Activated CD4-positive, alpha-beta T cell treated with anti-CD3 and anti-CD28 coated beads for 48 hours (primary cell): ENCODE measurements at places on chromosomes 2 and 18.
A peak's percentile ranks its signal among the peaks of the same experiment; 100 is the strongest.

DNA sequence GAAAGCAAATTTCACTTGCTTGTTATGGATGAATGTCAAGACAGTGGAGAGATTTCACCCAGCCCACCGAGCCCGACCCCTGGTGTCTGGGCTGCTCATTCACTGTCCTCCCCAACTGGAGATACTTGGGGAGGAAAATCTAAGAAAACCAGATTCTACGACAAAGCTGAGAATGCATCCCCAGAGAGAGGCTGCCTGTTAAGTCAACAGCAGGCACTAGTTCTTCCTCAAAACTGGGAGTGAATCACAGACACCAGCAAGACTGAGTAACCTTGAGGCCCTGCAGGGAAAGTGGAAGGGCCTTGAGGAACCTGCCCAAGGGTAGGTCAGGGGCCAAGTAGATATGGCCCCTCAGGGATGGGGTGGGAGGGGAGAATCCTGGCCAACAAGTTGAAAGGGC, 34.2 kb upstream of the MLPH start:
- DNase-seq, result no peak

DNA sequence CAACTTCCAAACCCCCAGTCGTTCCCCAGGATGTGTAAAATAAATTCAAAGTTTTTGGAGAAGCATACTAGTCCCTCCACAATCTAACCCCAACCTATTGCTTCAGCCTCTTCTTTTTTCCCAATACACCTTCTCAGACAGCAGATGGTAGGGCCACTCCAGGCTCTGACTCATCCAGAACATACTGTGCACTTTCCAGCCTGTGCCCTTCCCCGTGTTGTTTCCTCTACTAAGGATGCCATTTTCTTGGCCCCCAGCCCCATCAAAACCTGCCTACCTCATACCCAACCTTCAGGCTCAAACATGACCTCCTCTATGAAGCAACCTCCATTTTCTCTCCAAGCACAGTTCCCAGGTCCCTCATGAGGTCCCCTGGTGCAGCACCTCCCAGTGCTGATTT, 669.3 kb downstream of the BCL11A start:
- no peak for DNase-seq

GRCh38 chr2:163417596-163418337, 318.0 kb downstream of the FIGN start:
- no peak for DNase-seq

DNA sequence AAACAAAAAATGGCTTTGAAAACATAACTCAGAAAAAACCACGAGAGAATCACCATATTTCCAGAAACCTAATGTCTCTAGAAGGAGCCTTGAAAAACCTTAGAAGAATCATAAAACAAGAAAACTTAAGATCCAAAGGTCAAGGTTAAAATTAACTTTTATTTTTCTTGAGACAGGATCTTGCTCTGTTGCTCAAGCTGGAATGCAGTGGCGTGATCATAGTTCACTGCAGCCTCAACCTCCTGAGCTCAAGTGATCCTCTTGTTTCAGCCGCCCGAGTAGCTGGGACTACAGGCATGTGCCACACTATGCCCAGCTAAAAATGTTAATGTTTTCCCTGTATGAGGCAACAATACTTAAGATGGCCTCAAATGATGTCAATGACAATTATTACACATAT, 254.2 kb upstream of the SESTD1 start:
- DNase-seq, result no peak

- peak; percentile 23 for DNase-seq
These were observed 787 bp downstream of the SOCS6 start for GRCh38 chr18:70289351-70290312.

GRCh38 chr2:183935005-183935404, 663.3 kb upstream of the ZNF804A start:
- DNase-seq, result no peak

GRCh38 chr2:178928077-178928476, 120.9 kb upstream of the TTN start:
- no peak for DNase-seq

DNA sequence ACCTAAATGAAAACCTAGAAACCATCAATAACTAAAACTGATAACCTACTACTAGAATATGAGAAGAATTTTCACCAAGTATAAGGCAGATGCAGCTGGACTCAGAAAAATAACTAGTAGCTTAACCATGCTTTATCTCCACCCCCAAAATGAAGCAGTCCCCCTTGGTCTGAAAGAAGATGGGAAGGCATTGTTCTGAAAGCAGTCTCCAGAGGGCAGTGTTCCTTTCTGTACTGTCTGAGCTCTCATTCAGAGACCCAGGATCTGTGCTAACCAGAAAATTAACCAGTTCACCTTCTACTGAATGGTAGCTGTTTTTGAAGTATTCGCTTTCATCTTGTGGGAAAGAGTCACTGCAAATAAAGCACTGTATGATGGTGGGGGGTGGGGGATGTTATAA, 273.0 kb downstream of the PDE11A start:
- no peak for DNase-seq

GRCh38 chr2:128380961-128381938, 62.6 kb upstream of the HS6ST1 start:
- no peak for DNase-seq

- DNase-seq, result no peak
These were observed 360.0 kb downstream of the PTPRM start for GRCh38 chr18:7927119-7927518.

DNA sequence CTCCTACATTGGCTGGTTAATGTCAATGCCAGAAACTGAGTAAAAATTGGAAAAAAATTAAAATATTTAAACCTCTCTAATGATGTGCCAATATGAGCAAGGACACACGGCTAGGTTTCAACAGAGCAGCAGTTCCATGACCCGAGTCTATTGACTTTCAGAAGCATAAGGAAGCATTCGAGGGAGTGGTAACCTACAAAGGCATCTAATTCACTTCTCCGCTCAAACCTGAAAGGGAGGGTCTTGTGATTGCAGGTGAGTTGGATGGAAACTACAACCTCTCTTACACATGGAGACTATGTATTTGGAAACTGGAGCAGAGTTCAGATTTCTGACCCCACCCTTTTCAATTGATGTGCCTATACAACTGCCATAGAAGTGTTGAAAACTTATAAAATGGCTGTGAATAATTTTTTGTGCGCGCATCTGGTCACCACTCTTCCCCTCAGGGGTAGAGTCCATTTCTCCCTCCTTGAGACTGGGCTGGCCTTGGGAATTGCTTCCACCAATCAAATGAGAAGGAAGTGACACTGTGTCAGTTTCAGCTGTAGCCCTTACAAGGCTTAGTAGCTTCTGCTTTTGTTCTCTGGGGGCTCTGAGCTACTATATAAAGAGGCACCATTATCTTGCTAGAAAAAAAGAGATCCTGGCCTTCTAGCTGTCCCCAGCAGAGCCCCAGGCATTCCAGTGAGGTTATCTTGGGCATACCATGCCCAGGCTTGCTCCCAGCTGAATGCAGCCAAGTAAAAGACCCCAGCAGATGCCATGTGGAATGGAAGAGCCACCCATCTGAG, 278.0 kb downstream of the EPHA4 start:
- DNase-seq, result no peak
